CD4-positive, alpha-beta T cell treated with Interleukin-10 for 1 hour (primary cell): ENCODE measurements at places on chromosomes 7 and 10.

DNA sequence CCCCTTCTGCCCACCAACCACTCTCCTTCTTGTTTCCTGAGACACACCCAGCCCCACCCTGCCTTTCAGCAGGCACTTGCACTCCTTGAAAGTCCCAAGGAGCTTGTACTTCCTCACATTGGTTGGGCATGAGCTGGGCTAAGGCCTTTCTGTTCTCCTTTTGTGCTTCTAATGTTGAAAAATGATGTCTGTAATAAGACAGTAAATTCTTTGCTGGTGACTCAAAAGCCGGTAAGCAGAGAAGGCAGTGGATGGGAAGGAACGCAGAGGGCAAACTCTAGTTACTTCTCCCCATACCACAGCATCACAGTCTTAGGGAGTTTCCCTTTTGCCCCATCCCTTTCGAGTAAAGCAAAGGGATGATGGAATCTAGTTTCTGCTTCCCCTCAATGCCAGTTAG is 185.6 kb downstream of the PLXNA4 start:
- peak; percentile 17 for DNase-seq

- peak; percentile 11 for DNase-seq
Observed at GRCh38 chr7:98831641-98832221, 38.1 kb downstream of the TMEM130 start.

- no peak for DNase-seq
Observed at GRCh38 chr7:52344015-52344414, 691.4 kb upstream of the POM121L12 start.

GRCh38 chr10:110460111-110460809 is 37.4 kb upstream of the DUSP5 start:
- peak; percentile 42 for DNase-seq

DNA sequence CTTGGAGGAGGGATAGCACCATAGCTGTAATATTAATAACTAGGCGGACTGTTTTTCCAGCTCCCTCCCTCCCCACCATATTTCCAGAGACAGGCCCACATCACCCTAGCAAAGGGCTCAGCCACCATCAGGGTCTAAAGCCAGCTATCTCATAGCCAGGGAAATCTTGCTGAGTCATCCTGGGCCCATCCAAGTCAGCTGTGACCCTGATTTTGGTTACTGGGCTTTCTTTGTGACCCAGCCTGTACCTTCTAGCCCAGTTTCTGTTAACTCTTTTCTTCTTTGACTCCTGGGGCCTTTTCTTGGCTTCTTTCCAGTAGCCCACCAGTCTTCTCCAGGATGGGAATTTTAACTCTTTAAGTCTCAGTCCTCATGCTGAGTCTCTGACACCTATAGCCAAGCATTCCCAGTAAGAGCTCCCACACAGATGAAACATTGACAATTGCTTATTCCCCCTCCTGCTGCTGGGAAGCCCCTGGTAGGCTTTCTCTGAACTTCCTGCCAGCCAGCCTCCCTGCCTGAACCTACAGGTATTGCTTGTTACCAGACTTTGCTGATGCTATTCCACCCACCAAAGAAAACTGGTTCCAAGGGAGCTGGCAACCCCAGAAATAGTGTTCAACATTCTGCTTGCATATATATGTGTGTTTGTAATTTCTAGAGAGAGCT is 34.8 kb upstream of the ADO start:
- DNase-seq: no peak

- no peak for DNase-seq
Observed at GRCh38 chr10:26222563-26222962, 6.0 kb downstream of the GAD2 start.

- DNase-seq: no peak
Observed at GRCh38 chr10:52110576-52110975, 203.5 kb upstream of the DKK1 start.

- DNase-seq: no peak
Observed at GRCh38 chr7:99828811-99829210, 998 bp downstream of the CYP3A43 start.

DNA sequence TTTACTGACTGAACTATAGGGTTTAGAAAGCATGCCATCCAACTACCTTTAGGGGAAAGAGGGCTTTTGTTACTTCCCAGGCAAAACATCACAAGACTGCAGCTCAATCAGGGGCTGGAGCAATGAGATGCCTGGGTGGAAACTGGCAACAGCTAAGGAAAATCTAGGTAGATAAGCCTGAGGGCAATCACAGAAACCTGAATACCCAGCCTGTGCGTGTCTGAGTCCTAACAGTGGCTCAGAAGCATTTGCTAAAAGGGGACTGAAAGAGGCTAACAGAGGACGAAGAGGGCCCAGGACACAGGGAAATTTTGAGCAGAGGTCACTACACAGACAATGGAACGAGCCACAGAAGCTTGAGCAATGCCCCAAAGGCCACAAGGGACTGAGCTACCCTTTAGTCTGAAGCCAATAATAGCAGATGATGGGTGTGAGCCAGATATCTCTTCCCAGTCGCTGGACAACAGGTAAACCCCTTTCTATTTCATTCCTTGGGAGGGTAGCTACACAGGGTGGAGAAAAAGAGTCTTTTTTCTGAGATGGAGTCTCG is 79.1 kb downstream of the ITGA8 start:
- no peak for DNase-seq

DNA sequence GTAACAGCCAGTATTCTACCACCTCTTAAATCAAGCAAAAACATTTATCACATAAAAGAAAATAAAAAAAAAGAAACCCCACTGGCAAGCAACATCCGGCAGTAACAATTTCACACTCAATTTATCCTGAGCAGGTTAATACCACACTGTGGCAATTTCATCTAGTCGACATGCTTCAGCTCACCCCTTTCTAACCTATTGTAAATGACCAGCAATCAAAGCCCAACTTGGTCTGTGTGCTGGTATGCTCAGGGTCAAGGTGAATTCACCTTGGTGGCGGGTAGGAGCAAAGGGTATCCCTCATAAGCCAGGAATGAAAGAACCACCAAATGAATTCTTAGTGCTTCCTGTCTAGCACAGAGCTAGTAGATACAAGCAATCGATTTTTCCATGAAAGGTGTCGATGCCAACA is 109.1 kb upstream of the AFAP1L2 start:
- DNase-seq: no peak

GRCh38 chr10:84291384-84291783 is 37.0 kb upstream of the CCSER2 start:
- DNase-seq: no peak
